ENCODE measurements at places on chromosomes 16 and 17. TPM values are rescaled to one million over a fixed set of nuclear protein-coding genes. Genes with fewer than 3 reads are reported as not detected.

GRCh38 chr16:31502981-31503380 lies 5.2 kb downstream of the RUSF1 start:
- no peak overlapping the region for H3K27ac ChIP-seq
- no peaks in the 10 kb centered on the region for H3K27me3 ChIP-seq
- H3K4me3 ChIP-seq: no peak overlapping the region
- peaks cover 23% of the 10 kb centered on the region for H3K4me1 ChIP-seq

- no peaks in the 10 kb centered on the region for H3K27me3 ChIP-seq
- DNase-seq: no peak
- no peak overlapping the region for H3K4me3 ChIP-seq
- no peak overlapping the region for H3K27ac ChIP-seq
Observed at GRCh38 chr16:3720418-3720817, 3.1 kb upstream of the TRAP1 start.

GRCh38 chr16:3745751-3746355 lies 28.5 kb upstream of the TRAP1 start:
- H3K4me1 ChIP-seq: no peaks in the 10 kb centered on the region
- H3K4me3 ChIP-seq: no peak overlapping the region
- DNase-seq: no peak

DNA sequence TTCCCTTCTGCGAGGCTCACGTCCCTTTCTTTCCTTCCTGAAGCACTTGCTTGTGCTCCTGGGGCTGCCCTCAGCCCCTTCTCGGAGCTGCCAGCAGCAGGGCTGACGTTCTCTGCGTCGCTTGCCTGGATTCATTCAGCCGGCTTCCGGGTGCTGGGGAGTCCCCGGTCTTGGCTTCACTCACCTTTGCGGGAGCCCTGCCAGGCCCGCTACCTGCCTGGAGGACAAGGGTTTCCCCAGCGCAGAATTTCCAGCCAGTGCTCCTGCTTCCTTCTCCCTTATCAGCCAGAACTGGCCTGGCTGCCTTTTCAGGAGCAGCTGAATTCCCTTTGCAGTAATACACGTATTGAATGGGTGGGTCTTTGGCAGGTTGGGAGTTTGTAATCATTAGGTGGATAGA lies 22.1 kb upstream of the IL17C start:
- H3K27ac ChIP-seq: no peak overlapping the region
- H3K36me3 ChIP-seq: peaks cover 63% of the 10 kb centered on the region
- H3K27me3 ChIP-seq: no peaks in the 10 kb centered on the region
- DNase-seq: no peak
- H3K4me3 ChIP-seq: no peak overlapping the region

- no peak overlapping the region for H3K4me3 ChIP-seq
- H3K4me1 ChIP-seq: no peaks in the 10 kb centered on the region
- no peak for DNase-seq
- H3K27ac ChIP-seq: no peak overlapping the region
- H3K36me3 ChIP-seq: no peaks in the 10 kb centered on the region
Observed at GRCh38 chr17:54177606-54178308, 355.0 kb downstream of the KIF2B start.

- no peak overlapping the region for H3K27ac ChIP-seq
- H3K4me1 ChIP-seq: no peaks in the 10 kb centered on the region
- H3K27me3 ChIP-seq: peaks cover 3% of the 10 kb centered on the region
- no peak overlapping the region for H3K4me3 ChIP-seq
Observed at GRCh38 chr16:55944377-55944802, 69.2 kb upstream of the CES5A start.

GRCh38 chr16:85101956-85102630 lies 10.2 kb downstream of the CIBAR2 start:
- H3K4me3 ChIP-seq: no peak overlapping the region
- no peak overlapping the region for H3K27ac ChIP-seq
- DNase-seq: no peak
- peaks cover 12% of the 10 kb centered on the region for H3K4me1 ChIP-seq
- no peaks in the 10 kb centered on the region for H3K27me3 ChIP-seq

DNA sequence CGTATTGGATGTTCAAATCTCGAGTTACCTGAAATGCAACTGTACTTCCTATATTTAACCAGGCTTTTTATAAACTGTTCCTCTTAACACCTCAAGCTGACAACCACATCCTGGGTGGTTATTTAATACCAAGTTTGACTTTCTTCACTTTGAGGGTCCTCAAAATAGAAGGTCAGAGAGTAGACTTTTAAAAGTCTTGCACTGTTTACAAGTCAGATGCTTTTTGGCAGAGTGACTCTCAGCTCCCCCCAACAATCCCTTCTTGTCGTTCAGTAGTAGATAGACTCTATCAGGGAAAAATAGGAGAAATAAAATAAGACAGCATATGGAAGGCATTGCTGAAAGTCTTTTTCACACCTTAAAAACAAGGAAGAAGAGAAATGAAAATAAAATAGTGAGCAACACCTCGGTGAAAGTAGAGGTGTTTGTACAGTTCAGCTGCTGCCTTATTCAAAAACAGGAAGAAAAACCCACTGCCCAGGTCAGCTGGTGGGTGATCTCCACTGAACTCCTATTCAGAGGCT lies 650.4 kb downstream of the WWOX start:
- H3K27ac ChIP-seq: peak overlapping the region; percentile 55
- DNase-seq: peak; percentile 16
- no peaks in the 10 kb centered on the region for H3K36me3 ChIP-seq
- H3K4me1 ChIP-seq: peaks cover 20% of the 10 kb centered on the region

- DNase-seq: peak; percentile 56
- H3K27me3 ChIP-seq: no peaks in the 10 kb centered on the region
- H3K4me3 ChIP-seq: peak overlapping the region; percentile 29
- peaks cover 21% of the 10 kb centered on the region for H3K4me1 ChIP-seq
Observed at GRCh38 chr17:57995076-57995956, 7.3 kb upstream of the VEZF1 start.

- no peak for DNase-seq
- no peak overlapping the region for H3K4me3 ChIP-seq
- peaks cover 13% of the 10 kb centered on the region for H3K36me3 ChIP-seq
Observed at GRCh38 chr17:80942423-80943345, 49.0 kb upstream of the CHMP6 start.

- no peaks in the 10 kb centered on the region for H3K27me3 ChIP-seq
- H3K36me3 ChIP-seq: no peaks in the 10 kb centered on the region
- no peaks in the 10 kb centered on the region for H3K4me1 ChIP-seq
- DNase-seq: no peak
- no peak overlapping the region for H3K27ac ChIP-seq
Observed at GRCh38 chr17:81150377-81151077, 14.8 kb upstream of the PVALEF start.

Gene CHD3
- total RNA-seq: 273 TPM

Gene KCNH6
- not detected for total RNA-seq

Gene MYCBPAP
- total RNA-seq: 5.7 TPM

Gene CRHR1
- total RNA-seq: not detected

Gene PLEKHG4
- 10.0 TPM for total RNA-seq

Gene RCVRN
- total RNA-seq: not detected

Measured in CD4-positive, CD25-positive, alpha-beta regulatory T cell (primary cell).